ENCODE measurements at places on chromosomes 7 and 10.

- DNase-seq = peak; percentile 69
Measured at GRCh38 chr7:128791121-128791971, at the start of gene CCDC136. Gene CCDC136 (plus strand): TSS chr7:128791968. CDS start chr7:128792412, 444 bp downstream.

GRCh38 chr7:148598351-148598750 is 7.8 kb downstream of the C7orf33 start:
- no peak for DNase-seq

- no peak for DNase-seq
Measured at GRCh38 chr10:68053553-68053952, 21.5 kb downstream of the HERC4 start.

- DNase-seq = no peak
Measured at GRCh38 chr7:139774376-139774775, 3.4 kb downstream of the HIPK2 start.

- no peak for DNase-seq
Measured at GRCh38 chr7:84847038-84847437, 339.8 kb downstream of the SEMA3D start.

GRCh38 chr7:2719007-2719406 is 31.0 kb downstream of the AMZ1 start:
- peak; percentile 65 for DNase-seq

DNA sequence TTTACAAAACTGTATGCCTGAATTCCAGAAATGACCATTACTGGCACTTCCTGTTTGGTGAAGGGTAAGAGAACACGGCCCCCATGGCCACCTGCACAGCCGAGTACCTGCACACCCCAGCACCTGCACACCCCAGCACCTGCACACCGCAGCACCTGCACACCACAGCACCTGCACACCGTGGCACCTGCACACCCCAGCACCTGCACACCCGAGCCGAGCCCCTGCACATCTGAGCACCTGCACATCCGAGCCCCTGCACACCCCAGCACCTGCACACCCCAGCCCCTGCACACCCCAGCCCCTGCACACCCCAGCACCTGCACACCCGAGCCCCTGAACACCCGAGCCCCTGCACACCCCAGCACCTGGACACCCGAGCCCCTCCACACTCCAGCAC is 243.5 kb downstream of the DNAJB6 start:
- DNase-seq = no peak

GRCh38 chr7:11748884-11749283 is 83.1 kb downstream of the THSD7A start:
- DNase-seq = no peak

- DNase-seq = no peak
Measured at GRCh38 chr10:100183481-100183880, 2.3 kb downstream of the ERLIN1 start.

GRCh38 chr7:127792528-127793342 is 140.7 kb downstream of the SND1 start:
- DNase-seq = no peak

DNA sequence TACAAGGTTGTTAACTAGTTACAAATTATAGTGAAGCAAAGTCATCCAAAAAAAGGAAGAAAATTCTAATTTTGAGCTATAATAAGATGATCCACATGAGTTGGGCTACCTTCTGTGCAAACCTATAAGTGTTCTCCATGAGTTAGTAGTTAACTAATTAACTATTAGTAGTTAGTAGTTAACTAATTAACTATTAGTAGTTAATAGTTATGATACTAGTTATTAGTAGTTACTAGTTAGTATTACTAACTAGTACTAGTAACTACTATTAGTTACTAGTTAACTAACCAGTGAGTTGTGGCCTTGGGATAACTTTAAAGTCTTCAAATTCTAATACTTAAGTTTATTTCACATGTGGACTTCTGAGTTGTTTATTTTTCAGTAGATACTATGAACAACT is 453.4 kb upstream of the GRM3 start:
- DNase-seq = no peak

DNA sequence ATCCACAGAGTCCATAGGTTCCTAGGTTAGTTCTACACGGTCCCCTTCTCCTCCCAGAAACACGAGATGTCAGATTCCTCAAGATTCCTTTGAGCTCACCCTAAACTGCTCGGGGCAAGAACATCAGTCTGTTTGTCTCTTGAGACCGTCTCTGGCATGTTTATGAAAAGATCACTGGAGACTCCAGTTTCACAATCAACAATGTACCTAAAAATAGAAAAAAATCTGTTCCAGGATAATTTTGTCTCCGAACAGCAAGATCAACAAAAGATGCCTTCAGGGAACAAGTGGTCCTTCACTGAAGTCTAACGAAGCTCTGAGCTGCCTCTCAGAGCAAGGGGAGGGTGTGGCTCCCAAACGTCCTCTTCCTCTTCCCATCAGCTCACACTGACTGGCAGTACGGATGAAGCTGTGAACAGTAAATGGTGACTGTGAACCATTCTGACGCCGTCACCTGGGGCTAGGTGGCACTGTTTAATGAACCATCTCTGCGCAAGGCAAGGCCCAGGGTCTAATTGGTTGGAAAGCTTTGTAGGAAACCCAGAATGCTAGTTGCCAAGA is 156.2 kb upstream of the LYZL1 start:
- no peak for DNase-seq

DNA sequence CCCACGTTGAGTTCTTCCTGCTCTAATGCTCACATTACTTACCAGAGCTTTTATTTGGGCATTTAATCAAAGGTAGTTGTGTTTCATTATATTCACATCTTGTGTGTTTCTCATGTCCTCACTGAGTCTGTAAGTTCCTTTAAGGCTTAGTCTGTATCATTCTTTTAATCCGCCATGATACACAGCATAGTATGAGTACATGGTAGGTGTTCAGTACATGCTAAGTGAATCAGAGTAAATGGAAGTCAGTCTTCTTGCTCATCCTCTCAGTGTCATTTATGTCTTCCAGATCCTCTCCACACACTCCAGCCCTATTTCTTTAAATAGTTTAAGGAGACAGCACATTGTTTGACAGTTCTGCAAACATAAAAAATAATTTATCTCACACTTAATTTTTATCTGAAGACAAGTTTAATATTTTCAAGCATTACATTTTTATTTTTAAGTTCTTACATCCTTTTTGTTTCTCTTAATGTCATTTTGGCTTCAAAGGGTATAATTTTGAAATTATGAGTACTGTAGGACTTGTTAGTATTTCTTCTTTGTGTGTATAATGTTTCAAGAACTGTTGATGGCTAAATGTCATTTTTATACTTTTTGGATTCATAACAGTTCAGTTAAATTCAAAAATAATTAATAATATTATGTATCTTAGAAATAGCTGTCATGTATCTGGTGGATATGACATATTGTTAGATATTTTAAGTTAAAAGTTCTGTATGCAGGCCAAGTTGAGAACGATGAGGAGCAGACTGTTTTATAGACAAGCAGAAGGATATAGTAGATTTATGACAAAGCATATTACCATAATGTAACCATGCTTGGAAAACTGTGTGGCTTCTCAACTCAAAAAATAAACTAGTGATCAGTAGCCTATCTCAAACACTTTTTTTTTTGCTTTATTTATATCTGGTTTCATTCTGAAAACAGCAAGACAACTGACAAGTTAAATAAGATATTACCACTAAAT is 342.7 kb downstream of the LRMDA start:
- DNase-seq = no peak

- DNase-seq = peak; percentile 35
Measured at GRCh38 chr10:92291921-92292845, 1.2 kb downstream of the MARCHF5 start.

DNA sequence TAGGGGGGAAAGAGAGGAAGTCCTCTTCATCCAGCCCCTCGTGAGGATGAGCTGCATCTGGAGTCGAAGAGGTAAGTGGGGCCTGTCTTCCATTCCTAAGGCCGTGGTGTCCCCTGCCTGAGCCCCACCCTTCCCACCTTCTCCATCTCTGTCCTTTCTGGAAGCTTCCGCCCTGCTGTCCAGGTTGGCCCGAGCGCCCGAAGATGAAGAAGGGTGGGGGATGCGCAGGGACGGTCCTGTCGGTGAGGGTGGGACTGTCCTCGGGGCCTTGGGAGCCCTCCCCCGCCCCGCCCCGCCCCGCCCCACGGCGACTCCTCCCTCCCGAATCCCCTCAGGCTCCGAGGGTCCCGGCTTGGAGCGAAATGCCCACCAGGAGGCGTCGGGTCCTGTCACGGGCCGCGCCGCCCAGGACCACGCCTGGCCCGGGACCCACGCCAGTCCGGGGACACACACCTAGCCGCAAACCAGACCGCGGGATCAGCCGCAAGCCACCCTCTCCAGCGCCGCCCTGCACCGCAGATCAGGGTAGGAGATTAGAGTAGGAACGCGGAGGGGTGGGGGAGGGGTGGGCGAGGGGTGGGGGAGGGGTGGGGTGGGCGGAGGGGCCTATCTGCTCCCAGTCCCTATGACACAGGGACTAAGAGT is 15.3 kb downstream of the GPRIN2 start:
- no peak for DNase-seq

DNA sequence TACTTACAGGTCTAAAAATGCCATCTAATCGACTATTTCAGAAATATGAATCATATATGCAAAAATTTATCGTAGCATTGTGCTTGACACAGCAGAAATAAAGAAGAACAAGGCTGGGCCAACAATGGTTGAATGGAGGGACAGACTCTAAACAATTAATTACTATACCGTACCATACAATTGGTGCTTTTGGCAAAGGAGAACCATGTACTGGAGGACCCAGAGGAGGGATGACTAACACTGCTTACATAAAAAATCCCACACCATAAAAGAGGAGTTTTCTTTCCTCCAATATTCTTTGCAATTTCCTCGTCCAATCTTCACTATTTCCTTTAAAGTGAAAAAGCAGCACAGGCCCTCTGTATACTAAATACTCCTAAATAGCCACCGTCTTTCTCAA is 94.1 kb downstream of the SGMS1 start:
- no peak for DNase-seq

- DNase-seq = peak; percentile 32
Measured at GRCh38 chr7:64876792-64877713, 26.0 kb upstream of the ZNF273 start.

DNA sequence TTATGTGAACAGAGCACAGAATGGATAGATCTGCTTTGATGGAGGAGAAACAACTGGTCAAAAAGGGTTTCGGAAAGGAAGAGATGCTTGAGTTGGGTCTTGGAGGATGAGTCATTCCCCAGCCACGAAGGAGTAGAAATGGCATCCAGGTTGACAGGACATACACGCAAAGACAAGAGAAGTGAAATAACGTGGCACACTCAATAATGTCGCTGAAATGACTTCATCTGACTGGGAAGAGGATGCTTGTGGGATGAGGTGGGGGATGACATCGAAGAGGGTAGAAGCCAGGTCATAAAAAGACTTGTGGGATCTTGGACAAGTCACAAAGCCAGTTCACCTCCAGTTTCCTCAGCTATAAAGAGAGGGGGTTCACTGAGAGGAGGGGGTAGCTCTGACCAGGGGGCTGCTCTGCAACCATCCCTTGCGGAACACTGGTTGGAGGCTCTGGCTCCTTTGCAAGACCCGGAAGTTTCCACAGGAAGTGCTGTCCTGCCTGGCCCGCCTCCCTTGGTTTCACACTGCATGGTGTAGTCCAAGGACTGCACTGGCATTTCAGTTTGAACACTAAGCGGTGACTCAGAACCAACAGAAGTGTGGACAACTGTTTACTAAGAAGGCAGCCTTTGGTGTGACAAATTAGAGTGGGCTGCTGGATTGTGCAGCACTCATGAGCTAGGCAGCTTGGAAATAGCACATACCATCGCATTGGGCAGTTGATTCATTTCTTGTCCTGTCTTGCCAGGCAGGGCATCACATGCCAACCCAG is 189.9 kb upstream of the ADO start:
- DNase-seq = no peak

GRCh38 chr10:79112881-79113431 is 44.2 kb downstream of the ZMIZ1 start:
- DNase-seq = no peak

GRCh38 chr7:30934225-30934624 is 22.6 kb downstream of the AQP1 start:
- DNase-seq = no peak

GRCh38 chr7:15326044-15326644 is 235.7 kb downstream of the AGMO start:
- no peak for DNase-seq

- no peak for DNase-seq
Measured at GRCh38 chr10:42990016-42990720, 86.7 kb upstream of the RET start.

DNA sequence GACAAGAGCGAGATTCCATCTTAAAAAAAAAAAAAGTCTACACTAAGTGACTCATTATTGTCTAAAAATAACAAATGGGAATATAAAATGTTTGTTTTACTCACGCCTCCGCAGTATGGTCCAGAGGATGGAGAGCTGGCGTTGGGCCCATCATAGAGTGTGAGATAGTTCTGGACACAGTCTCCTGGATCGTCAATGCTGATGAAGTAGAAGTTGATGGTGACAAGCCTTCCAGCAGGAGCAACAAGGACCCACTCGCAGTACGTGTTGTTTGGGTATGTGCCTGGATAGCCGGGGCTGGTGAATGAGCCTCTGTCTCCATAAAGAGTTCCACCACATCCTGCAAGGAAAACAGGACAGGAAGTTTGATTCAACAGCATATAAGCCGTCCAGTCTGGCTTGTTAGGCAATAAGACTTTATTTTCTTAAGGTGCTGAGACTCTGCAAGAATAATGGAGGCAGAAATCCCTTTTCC is 11.5 kb upstream of the RSU1 start:
- no peak for DNase-seq

DNA sequence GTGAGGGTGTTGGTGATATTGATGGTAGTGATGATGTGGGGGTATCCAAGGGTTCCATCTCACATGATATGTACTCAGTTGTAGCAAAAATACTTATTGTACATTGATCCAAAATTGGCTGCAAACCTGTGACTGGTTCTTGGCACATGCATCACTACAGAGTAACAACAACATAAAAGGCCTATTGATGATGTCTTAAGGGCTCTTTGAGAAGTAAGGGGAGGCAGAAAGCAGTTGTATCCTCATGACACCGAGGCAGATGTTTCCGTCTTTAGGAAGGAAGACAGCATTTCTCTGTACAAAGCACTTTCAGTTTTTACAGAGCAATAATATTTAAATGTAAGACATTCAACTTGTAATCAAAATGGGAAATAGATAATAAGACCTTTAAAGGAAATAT is 34.5 kb downstream of the NRG3 start:
- no peak for DNase-seq
